ENCODE measurements at places on chromosomes 6 and 20.

DNA sequence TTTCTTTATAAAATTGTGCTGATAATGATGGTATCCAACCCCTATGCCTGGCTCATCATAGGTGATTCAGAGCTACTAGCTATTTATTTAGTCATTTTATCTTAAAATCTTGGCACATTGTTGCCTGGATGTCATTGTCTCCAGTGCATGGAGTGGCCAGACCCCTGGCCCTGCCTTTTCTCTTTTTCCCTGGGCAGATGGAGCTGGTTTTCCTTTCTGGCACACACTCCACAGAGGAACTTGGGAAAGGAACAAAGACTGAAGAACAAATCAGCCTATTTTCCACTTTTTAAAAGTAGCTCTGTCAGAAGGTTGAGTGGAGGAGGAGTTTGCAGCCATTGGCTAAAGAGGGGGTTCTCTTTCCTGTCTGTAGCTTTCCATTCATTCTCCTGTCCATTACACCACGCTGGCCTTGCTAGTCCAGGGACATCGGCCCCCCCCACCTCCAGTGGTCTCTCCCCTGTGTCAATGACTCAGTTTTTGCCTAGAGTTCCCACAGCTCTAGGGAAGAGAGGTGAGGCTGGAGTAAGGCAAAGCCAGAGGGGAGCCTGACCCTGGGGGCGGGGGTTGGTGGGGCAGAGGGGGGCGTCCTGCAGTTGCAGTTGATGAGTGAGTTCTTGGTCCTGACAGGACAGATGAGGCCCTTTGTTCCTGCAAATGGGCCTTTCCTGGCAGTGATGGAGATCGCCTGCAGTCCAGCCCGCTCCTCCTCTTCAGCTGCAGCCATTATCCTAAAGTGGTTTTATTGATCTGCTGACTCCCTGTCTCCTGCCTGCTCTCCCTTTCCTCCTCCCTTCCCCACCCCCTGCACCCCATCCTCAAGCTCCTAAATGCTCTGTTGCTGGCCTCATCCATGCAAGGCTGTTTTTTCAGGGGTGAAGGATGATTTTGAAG is 774.5 kb downstream of the DHX35 start:
- DNase-seq: no peak

- no peak for DNase-seq
These were observed 8.1 kb upstream of the HBS1L start for GRCh38 chr6:135062735-135063134.

- no peak for DNase-seq
These were observed 237.0 kb downstream of the NKAIN2 start for GRCh38 chr6:124040655-124041054.

- no peak for DNase-seq
These were observed 154.3 kb downstream of the PREX1 start for GRCh38 chr20:48673507-48673906.

- no peak for DNase-seq
These were observed 98.7 kb downstream of the BACH2 start for GRCh38 chr6:90197854-90198496.

GRCh38 chr6:122286512-122286911 is 112.9 kb upstream of the HSF2 start:
- DNase-seq: no peak

- DNase-seq: no peak
These were observed 74.4 kb downstream of the NFATC2 start for GRCh38 chr20:51467956-51468626.

DNA sequence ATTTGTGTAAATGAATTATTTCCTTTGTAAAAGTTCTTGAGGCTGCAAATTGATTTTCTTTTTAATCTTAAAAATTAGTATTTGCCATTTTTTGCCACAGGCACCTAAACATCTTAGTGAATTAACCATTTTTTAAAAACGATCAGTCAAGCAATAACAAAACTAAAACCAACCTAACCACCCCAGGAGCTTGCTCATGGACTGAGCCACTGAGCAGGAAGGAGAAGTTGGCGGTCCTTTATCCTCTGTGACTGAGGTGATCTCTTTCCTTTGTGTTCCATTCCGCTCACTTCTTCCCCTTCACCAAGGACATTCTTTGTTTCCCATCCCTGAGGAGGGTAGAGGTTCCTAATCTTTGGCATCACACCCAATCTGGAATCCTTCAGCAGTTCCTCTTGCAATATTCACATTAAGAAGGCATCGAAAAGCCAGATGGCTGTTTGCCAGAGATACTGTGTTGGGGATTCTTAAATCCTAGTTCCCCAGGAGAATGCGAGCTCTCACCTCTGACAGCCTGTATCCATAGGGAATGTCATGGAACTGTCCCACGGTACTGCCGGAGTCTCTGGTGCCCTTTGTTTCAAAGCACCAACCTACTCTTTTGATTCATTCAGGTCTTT is 30.5 kb downstream of the RPRD1B start:
- DNase-seq: no peak

DNA sequence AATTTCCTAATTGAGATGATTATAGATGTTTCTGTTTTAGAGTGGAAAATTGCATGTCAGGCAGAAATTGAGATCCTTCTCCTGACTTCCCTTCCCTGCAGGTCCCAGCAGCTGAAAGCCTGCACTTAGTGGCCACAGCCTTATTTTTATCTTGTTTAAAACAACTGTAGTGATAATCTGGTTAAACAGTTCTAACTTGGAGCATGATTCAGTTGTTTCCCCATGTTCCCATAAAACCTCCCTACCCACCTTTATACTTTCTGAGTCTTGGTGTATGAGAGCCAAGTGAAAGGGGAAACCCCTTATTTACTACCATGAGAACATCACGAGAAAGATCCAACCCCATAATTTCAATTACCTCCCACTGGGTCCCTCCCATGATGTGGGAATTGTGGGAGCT is 195.2 kb downstream of the SLC16A10 start:
- no peak for DNase-seq

GRCh38 chr6:27986928-27987725 is 30.1 kb downstream of the OR2B6 start:
- DNase-seq: no peak

DNA sequence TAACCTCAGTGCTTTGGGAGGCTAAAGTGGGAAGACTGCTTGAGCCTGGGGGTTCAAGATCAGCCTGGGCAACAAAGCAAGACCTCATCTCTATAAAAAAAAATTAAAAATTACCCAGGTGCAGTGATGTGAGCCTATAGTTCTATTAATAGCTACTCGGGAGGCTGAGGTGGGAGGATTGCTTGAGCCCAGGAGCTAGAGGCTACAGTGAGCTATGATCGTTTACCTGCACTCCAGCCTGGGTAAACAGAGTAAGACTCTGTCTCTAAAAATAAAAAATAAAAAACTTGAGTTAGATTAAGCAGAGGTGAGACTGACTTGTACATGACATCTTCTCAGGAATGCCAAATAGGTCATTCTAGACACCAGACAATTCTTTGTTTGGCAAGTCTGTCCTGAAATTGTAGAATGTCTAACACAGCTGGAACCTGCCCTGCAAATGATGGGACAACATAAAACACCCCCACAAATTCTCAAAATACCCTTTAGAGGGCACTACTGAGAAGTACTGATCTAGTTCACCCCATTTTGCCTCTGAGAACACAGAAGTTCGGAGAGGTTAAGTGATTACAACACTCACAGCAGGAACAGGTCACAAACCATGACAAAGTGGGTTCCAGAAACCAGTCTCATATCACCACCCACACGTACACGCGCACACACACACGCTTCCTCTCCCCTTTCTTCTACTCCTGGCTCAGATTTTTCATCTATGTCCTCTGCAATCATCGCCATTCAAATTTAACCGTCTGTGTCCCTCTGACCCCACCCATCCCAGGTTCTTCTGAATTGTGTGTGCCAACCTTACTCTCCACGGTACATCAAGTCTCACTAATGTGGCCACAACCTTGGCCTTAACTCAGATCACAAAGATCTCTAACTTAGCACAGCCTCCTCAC is 38.3 kb downstream of the ARHGAP18 start:
- peak; percentile 66 for DNase-seq

- no peak for DNase-seq
These were observed 174.3 kb downstream of the SCP2D1 start for GRCh38 chr20:18987781-18988360.

GRCh38 chr20:39222101-39222500 is 260.0 kb downstream of the DHX35 start:
- no peak for DNase-seq

GRCh38 chr20:24771542-24772061 is 177.5 kb upstream of the CST7 start:
- DNase-seq: no peak

- no peak for DNase-seq
These were observed 416.5 kb upstream of the PLCB4 start for GRCh38 chr20:8652396-8652795.

DNA sequence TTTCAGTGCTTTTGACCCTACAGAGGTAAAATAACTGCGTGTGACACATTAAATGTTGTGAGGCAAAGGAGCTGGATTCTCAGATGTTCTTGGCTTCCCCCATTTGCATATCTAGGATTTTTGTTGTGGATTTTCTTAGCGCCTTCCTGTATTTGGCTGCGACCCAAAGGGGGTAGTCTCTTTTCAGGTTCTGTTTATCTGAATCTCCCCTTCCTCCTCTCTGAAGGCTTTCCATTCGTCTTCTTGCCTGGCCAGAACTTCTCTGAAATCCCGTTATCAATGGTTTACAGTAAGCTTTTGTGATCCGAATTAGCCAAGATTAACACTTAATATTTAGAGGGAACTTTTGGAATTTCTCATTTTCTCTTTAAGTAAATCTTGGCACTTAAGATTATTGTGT is 60.8 kb downstream of the ADGRB3 start:
- DNase-seq: no peak

DNA sequence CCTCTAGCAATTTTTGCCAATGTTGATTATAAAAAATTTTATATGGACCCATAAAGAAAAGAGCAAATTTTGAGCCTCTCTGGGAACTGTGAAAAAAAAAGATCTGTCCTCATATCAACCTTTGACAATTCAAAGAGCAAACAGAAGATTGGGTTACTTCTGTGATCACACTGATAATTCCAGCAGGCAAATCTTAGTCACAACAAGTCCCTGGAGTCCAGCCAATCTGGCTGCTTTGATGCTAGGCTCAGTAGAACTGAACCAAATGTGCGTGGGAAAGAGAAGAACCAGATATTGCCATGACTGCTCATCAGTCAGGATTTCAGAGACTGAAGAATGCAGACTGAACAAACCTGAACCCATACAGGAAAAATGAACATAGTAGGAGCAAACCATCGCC is 438.4 kb upstream of the FLRT3 start:
- no peak for DNase-seq

- no peak for DNase-seq
These were observed 347.1 kb downstream of the CDKAL1 start for GRCh38 chr6:20881365-20881764.

GRCh38 chr6:150361876-150362275 is 6.9 kb upstream of the IYD start:
- DNase-seq: no peak
